Stimulated activated CD8-positive, alpha-beta memory T cell treated with anti-CD3 and anti-CD28 coated beads, Interleukin-4, amount 100 ng/mL, for 1 hour (primary cell): ENCODE measurements at places on chromosomes 13 and 19.

DNA sequence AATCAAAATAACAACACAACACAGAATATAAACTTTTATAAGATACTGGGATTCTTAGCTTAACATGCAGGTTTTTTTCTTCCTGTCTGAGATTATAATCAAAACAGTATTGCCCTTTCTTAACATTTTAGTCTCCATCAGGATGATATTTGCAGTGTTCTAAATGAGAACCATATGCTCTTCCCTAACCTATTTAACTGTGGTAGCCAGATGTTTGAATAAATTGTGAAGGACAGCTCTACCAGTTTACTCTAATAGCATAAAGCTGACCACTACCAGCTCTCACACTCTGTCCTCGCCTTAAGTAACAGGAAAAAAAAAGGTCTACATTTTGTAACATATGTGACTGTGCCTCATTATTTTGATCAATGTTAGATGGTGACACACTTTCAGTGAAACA, 618.7 kb upstream of the SGCG start:
- no peak for DNase-seq

- DNase-seq = no peak
Measured at GRCh38 chr13:113062691-113063090, 42.9 kb upstream of the F7 start.

DNA sequence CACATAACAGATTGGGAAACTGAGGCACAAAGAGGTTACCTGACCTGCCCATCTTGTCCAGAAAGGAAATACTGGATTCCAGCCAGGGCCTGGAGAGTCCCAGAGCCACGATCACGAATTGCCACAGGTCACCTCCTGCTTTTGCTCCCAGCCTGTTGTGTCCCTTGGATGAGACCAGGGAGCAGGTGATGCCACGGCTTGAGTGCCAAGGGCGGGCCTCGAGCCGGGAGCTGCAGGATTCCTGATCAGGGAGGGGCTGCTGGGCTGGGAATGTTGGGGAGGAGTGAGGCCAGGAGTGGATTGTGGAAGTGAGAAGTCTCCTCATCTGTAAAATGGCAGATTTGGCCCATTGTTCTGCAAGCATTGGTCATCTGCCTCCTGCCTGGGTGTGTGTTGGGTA, 29.4 kb downstream of the DNM2 start:
- no peak for DNase-seq

GRCh38 chr19:46579361-46579879, 21.7 kb upstream of the CALM3 start:
- no peak for DNase-seq

- DNase-seq = no peak
Measured at GRCh38 chr19:4866595-4867424, 657 bp downstream of the PLIN3 start.

GRCh38 chr19:48637948-48638830, 1.0 kb upstream of the DBP start:
- DNase-seq = peak; percentile 69

GRCh38 chr13:93169980-93170379, 56.6 kb upstream of the GPC6 start:
- no peak for DNase-seq

DNA sequence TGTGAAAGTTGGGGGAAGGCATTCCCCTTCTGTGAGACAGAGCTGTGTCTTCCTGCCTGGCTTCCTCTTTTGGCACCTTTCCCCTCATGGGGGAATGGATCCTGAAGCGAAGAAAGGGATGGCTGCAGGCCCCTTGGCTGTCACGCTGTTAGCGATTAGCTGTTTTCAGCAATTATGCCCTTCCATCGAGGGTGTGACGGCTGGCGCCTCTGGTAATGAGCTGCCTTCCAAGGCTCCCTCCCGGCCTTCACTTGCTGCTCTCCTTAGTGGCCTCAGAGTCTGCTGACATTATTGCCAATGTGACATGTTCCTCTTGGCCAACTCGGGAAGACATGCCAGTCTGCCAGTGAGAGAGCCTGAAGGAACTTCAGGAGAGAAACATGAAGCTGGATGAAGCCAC, 162.1 kb downstream of the ZIC5 start:
- no peak for DNase-seq

- DNase-seq = no peak
Measured at GRCh38 chr13:69487576-69487975, 620.0 kb upstream of the ATXN8OS start.

- no peak for DNase-seq
Measured at GRCh38 chr19:45863840-45864628, at the start of gene FOXA3. Gene FOXA3, plus strand, starts transcription at chr19:45864326. Its CDS starts 131 bp downstream, at chr19:45864457.

GRCh38 chr19:6279620-6279930, 200 bp downstream of the MLLT1 start:
- DNase-seq = no peak

GRCh38 chr19:57964761-57965160, 9.6 kb downstream of the C19orf18 start:
- DNase-seq = no peak

DNA sequence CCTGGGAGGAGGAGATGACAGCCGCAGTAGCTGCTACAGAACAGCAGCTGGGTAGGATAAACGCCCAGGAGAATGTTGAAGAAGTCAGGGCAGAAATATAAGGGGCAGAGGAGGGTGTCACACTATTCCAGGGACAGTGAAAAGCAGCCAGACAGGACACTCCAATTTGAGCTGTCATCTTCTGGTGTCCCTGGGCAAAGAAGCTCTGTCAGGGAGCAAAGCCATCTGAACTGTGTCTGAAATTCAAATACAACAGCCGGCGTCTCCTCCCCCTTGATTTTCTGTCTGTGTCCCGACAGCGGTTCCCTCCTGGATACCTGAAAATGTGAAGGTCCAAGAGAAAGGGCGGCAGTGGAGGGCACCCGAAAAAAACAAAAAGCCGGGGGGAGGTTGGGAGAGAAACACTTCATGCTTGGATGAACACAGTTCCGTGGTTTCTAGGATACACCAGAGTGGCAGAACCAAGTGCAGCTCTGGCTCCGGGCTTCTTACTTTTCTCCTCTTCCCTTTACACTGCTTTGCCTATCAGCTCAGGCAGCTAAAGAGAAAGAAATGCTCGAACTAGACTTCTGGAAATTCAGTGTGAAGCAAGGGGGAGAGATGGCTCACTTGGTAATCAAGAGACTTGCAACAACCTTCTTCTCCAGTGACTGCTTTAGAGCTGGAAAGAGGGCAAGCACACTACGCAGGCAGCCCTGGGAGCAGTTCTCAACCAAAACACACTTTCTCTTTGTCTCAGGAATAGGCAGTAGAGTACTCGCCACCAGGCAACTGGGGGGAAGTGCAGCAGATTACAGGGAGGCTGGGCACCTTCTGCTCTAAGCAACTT, 465.6 kb downstream of the ITGBL1 start:
- no peak for DNase-seq

DNA sequence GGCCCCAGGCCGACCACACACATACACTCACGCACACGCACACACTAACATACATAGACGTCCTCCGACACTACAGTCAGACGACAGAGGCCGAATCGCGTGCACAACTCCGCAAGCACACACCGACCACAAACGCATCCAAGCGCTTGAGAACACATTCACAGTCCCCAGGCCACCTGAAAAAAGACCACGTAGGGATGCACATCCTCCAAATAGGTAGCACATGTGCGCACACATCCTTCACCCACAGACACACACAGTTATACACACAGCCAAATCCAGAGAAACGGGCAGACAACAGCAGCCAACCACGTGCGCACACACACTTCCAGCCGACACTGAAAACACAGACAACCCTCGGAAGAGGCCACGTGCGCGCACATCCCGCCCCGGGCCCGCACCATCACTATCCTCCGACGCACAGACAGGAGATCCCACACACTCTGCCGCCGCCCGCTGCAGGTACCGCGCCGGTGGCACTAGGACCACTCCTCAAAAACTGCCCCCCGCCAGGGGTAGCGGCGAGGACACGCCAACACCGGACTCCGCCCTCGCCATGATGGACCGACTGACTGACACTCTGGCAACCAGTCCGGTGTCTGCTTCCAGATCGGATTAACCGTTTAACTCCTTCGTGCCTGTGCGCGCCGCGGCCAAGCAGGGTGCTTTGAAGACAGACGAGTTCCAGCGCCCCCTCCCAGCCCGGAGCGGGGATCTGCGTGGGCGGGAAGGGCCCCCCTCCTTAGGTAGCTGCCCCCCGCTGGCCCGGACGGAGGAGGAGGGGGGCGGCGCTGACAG, 493 bp upstream of the PDE4A start:
- DNase-seq = no peak

- DNase-seq = no peak
Measured at GRCh38 chr19:6409346-6409745, 15.3 kb downstream of the KHSRP start.

- no peak for DNase-seq
Measured at GRCh38 chr13:108272333-108272732, 2.8 kb downstream of the TNFSF13B start.

DNA sequence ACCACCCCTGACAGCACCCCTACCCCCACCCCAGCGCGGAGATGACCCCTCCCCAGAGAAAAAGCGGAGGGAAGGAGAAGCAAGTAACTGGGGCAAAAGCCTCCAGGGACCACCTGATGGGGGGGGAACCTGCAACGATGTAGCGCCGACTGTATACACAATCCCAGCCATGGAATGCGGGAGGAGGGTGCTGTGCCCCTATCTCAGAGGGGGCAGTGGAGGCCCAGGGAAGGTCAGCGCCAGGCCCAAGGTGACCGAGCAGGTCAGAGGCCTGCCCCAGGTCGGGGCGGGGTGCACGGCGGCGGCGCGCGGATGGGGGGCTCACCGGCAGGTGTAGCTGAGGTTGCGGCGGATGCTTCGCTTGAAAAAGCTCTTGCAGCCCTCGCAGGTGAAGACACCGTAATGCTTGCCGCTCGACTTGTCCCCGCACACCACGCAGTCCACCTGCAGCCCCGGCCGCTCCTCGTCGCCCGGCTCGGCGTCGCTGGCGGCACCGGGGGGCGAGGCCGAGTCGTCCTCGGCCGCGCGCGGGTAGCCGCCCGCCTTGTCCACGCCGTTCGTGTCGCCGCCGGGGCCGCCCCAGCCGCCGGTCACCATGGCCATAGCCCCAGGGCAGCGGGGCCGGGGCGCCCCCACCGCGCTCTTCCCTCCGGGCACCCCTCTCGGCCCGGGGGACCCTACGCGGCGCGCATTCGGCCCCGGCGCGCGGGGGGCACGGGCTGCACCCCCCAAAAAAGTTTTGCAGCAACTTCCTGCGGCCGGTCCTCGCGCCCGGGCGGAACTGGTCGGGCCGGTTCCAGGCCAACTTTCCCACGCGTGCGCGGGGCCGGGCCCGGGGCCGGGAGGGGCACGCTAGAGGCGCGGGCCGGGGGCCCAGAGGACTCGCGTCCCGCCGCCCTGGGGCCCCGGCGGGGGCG, 843 bp downstream of the NR2F6 start:
- DNase-seq = no peak

DNA sequence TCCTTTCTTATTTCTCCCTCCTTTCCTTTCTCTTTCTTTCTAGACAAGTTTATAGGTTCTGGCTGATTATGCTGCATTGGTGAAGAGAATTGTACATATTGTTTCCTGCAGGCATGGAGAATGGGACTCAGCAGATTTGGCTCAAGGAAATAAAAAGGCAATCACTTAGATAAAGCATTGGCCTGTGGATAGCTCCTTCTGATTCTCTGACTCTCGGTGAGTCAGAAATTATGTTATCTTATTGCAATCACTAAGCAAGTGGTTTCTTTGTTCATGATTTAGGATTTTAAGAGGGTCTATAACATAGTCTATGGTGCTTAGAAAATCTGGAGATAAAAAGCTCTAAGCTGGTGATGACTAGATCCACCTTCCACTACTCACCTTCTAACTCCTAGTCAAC, 54.0 kb upstream of the POSTN start:
- DNase-seq = no peak

DNA sequence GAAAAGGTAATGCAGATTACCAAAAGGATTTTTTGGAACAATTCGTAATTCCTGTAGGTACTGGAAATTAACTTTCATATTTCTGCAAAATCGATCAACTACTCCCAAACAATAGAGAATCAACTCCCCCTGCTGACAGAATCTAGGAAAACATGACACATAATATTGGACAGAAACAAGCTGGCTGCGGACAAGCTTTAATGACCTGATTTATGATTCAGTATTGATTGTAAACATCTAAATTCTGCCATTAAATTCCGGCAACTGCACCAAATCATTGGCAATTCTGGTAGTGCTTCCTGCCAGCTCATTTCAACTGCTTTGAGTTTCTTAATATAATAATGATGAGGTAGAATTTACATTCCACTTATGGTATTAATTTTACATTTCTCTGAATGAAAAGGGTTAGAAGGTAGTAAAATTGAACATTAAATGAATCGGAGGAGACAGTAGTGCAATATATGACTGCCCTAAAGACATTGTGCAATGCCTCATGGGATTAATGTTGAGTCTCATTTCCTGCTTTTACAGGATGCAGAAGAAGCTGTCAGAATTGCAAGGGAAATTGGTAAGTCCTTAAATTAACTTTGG, 146.5 kb downstream of the PCCA start:
- no peak for DNase-seq

DNA sequence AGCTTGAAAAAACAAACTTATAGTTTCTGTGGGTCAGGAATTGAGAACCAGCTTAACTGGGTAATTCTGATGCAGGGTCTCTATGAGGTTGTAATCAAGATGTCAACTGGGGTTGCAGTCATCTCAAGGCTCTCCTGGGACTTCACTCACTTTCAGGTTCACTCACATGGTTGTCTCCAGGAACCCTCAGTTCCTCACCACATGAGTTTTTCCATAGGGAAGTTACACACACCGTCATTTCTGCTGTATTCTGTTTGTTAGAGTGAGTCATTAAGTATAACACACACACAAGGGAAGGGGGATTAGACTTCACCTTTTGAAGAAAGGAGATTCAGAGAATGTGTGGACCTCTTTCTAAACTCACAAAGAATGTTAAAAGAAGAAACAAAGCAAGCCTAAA, 34.9 kb upstream of the MLNR start:
- DNase-seq = no peak

DNA sequence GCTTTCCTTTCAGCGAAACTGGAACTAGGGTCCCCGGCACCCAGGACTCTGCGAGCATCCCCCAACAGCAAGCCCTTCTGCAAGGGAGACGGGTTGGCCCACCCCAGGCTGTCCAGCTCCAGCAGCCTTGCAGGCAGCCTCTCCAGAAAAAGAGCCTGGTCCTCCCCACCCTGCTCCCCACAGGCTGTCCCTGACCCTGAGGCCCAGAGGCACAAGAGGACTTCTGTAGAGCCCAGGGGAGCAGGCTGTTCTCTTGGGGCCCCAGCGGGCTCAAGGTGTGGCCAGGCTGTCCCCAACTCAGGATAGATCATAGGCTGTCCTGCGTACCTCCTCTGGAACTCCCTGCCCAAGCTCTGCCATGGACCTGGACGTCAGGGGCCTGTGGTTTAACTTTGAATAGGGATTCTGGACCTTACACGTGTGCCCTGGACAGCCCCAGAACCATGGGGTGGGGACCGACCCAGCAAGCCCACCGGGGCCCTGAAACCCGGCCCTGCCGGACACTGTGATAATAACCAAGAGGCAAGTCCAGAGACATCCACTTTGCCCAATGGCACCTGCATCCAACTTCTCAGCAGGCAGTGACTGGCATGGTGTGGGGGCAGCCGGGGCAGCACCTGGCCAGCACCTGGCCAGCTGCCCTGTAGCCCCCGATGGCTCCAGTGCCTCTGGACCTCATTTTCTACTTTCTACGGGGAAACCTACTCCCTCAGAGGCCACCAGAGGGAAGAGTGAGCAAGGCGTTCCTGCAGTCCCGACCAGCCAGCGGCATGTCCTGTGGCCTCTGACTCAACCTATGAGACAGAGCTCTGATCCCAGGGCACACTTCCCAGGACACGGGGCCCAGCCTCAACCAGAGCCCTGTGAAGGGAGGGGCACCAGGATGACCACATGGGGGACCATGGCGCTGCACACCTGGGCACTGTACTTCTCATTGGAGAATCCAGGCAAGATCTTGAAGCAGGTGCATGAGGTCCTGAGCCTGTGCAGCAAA, 50.9 kb upstream of the TPM4 start:
- DNase-seq = no peak

- DNase-seq = no peak
Measured at GRCh38 chr19:48836089-48837017, at the start of gene HSD17B14. Gene HSD17B14, minus strand, starts transcription at chr19:48836491. Its CDS starts 80 bp downstream, at chr19:48836411.
